Right cardiac atrium (tissue), 5 donors: ENCODE measurements at places on chromosomes 1 and 21.

GRCh38 chr1:172277275-172277674 is 143.2 kb upstream of the C1orf105 start:
- DNase-seq, result no peak

GRCh38 chr1:20662110-20662475 is 924 bp upstream of the DDOST start:
- DNase-seq, result no peak

DNA sequence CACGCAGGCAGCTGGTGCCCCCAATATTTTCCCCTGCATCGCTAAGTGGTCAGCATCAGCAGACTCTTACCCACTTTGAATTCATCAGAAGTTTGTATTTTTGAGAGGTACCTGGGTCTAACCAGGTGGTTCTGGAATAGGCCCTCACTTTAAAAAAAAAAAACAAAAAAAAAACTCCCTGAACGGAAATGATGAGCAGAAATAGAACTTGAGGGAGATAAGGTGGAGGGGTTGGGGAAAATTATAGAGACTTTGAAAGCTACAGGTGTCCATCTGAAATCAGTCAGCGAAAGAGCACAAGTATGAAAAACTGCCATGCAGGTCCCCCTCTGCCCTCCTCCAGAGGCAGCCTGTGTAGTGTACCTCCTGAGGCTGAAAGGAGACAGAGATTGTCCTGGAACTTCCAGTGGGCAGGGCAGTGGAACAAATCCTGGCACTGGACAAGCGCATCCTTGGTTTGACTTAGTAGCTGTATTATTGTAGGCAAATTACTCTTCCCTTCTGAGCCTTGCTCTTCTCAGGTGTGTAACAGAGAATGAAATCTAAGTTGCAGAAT is 1.2 kb downstream of the SLAMF7 start:
- DNase-seq, result no peak

- no peak for DNase-seq
Observed at GRCh38 chr1:237478082-237478481, 412.6 kb downstream of the ZP4 start.

GRCh38 chr21:32733990-32734613 is 6.3 kb upstream of the SYNJ1 start:
- DNase-seq, result no peak

DNA sequence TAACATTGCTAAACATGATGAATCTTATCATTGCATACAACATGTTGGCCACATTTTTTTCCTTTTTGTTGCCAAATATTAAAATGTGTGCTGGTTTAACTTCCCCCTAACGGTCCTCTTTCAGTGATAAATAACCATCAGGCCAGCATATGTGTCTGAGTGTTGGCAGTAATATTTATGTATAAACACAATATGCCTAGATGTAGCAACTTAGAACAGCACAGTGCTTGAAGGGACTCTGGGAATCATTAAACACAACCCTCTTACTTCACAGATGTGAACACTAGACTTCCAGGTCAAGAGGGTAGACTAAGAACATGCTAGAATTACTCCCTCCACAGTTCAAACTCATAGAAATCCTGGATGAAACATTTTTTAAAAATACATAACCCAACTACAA is 581.8 kb downstream of the PLPP3 start:
- no peak for DNase-seq
